DND-41 (cell line): ENCODE measurements at places on chromosomes 1 and 21.

DNA sequence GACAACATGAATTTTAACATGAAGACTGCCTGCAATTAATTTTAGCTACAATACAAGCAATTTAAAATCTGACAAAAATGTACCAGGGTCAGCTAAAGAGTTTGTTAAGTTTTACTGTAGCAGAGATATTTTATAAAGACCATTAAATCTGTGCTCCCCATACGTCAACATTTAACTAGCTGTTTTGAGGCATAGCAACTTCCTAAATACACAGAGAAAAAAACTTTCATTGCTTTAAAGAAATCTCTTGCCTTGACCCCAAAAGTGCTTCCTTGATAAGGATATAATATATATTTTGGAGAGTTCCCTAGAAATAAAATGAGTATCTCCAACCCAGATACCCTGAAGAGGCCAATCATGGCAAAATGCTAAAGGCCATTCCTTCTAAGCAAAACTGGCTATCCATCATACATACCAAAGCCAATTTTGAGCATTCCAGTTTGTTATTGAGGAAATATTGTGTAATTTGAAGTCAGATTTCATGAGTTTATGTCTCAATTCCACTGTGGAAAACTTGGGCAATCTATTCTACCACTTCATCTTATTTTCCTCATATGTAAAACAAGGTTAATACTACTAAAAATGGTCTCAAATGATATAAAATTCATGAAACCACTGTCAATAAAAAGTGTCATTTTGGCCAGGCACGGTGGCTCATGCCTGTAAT is 19.1 kb downstream of the ASPM start:
- DNase-seq: no peak

- DNase-seq: no peak
These were observed 38.7 kb upstream of the RAP1GAP start for GRCh38 chr1:21707891-21708290.

DNA sequence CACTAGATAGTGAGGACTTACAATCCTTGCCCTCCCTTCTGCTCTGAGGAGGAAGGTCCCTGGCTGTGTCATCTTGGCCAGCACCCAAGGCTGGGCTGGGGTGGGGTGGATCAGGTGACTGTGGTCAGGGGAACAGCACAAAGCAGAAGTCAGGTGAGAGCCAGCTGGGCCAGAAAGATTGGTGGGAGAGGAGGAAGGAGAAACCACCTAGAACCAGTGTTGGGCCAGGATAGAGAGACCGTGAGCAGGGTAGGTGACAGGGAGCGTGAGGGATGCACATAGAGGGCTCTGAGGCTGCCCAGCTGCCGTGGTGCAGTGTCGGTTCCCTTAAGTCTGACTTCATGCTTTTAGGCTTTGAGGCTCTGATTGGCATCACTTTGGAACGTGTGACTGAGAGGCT is 22.7 kb downstream of the NCF2 start:
- DNase-seq: peak; percentile 32

GRCh38 chr1:202018468-202019234 is 8.3 kb downstream of the ELF3 start:
- DNase-seq: no peak

- DNase-seq: no peak
These were observed 22.5 kb downstream of the JMJD4 start for GRCh38 chr1:227712648-227713047.
